ENCODE measurements at places on chromosomes 12 and 14.

GRCh38 chr14:28599605-28600004, 167.0 kb upstream of the FOXG1 start:
- DNase-seq = no peak

GRCh38 chr14:20435582-20436362, at the start of gene KLHL33:
KLHL33 (minus strand) TSS chr14:20436166; CDS start chr14:20435811, 355 bp downstream.
- no peak for DNase-seq

- no peak for DNase-seq
Observed at GRCh38 chr14:56339855-56340701, 221.9 kb downstream of the PELI2 start.

- no peak for DNase-seq
Observed at GRCh38 chr14:75067212-75067611, 2.2 kb upstream of the ZC2HC1C start.

DNA sequence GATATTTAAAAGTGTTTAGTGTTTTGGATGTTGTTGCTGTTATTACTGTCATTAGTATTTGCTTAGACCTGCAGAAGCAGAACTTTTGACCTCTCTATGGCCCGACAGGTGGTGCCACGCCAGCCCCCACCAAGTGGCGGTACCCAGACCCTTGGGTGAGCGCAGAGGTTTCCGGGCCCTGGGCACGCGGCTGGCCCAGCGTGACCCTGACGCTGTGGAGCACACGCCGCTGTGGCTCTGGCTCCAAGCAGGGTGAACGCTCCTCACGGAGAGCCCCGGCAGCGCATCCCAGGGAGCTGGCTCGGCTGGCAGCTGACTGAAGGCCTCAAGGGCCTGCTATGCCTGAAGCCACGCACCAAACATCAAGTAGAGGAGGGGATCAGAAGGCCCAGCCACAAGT, 22.6 kb downstream of the SLC25A47 start:
- DNase-seq = no peak
